ENCODE measurements at places on chromosomes 16 and 17.
A peak's percentile ranks its signal among the peaks of the same experiment; 100 is the strongest.

GRCh38 chr17:50564916-50565315 is 4.4 kb downstream of the CACNA1G start:
- DNase-seq, result no peak

- no peak for DNase-seq
These were observed 37.5 kb upstream of the RBFOX3 start for GRCh38 chr17:79648181-79648831.

DNA sequence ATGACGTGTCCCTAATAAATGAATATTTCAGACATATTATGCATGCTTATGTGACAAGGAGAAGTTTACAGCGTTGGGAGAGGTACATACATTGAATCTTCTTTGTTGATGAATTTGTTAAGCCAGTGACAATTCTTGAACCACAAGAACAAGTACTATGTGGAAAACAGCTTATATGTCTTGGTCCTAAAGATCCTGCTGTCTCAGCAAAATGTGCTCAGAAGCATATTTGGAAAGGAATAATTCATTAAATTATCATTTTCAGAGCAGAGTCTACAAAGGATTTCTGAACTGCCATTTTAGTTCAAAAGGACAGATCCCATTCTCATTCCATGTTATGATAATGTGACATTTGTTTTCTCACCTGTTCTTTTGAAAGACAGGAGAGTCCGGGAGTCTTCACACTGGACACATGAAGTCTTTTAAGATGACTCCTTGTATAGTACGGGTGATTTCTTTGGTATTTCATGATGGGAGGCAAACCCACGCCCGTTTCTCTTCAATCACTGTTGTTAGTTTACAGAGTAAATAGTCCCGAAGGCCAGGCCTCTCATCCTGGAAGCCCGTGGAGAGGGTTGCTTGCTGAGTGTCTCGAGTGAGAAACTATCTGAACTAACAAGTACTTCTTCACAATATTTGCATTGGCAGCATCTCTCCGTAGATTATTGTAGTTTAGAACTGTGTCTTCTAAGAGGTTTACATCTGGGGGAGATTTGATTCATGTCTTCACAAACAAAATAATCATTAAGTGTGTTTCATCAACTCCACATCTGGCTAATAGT is 26.7 kb downstream of the VPS35L start:
- DNase-seq, result no peak

- no peak for DNase-seq
These were observed 34.7 kb downstream of the EPN2 start for GRCh38 chr17:19271780-19272357.

- no peak for DNase-seq
These were observed 6.7 kb downstream of the PITPNA start for GRCh38 chr17:1555651-1556471.

- no peak for DNase-seq
These were observed 2.5 kb downstream of the AQP8 start for GRCh38 chr16:25219070-25219737.

DNA sequence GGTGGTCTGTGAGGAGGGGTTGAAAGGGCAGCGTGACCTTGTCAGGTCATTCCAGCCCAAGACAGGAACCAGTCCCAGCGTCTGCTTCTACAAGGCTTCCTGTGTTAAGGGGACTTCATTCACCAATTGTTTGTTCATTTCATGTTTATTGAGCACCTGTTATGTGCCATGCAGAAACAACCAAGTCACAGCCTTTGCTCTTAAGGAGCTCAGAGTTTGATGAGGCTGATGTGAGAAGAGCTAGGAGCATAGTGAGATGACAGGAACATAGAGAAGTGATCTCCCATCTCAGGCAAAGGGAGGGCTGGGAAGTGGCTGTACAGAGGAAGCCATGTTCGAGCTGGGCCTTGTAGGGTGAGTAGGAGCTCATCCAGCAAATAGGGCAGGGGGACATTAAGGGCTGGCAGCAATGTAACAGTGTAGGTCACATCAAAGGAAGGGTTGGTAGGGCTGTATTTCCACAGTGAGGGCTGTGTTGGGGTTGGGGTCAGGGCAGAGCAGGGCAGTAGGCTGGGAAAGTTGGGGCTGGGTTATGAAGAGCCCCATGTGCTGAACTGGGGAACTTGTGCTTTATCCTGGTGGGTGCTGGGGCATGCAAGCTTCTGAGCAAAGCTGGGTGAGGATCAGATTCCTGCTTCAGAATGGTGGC is 79.8 kb downstream of the ARHGAP23 start:
- no peak for DNase-seq

DNA sequence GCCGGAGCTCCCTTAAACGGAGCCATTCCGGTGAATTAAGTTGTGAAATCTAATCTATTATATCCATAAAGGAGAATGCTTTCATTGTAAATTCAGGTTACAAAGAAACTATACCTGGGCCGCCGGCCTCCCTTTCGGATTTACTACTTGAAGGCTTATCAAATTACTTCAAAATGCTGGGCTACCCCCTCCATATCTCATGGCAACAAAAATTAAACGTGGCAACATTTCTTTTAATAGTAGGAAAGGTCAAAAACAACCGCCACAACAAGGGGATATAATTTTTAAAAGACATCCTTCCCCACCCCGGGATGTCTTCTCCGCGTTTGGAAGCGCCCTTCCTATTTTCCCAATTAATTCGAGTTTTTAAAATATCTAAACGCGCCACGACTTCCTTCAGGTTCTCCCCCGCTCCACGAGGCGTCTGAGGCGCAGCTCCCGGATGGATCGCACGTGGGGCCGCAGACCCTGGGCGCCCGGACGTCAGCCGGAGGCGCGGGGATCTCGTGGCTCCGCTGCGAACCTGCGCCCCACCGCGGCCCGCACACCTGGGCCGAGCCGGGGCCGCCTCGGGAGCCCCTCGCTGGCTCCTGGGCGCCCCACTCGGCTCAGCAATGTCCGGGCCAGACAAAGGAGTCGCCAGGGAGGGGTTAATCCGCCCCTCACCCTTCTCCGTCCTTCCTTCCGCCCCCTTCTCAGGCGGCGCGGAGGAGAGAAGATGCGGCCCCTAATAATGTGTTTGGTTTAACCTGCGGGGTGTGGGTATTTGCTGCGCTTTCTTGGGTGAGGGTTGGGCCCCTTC is 47.4 kb upstream of the SLC38A10 start:
- peak; percentile 45 for DNase-seq

- no peak for DNase-seq
These were observed 20.1 kb upstream of the GCSH start for GRCh38 chr16:81116285-81116684.

GRCh38 chr16:84751241-84751640 is 51.4 kb downstream of the USP10 start:
- no peak for DNase-seq

GRCh38 chr17:30570191-30570590 is 93.0 kb downstream of the GOSR1 start:
- DNase-seq, result no peak

- DNase-seq, result no peak
These were observed 7.1 kb downstream of the SETD1A start for GRCh38 chr16:30964574-30965226.

- DNase-seq, result no peak
These were observed 8.2 kb downstream of the PGAP3 start for GRCh38 chr17:39679521-39680192.

DNA sequence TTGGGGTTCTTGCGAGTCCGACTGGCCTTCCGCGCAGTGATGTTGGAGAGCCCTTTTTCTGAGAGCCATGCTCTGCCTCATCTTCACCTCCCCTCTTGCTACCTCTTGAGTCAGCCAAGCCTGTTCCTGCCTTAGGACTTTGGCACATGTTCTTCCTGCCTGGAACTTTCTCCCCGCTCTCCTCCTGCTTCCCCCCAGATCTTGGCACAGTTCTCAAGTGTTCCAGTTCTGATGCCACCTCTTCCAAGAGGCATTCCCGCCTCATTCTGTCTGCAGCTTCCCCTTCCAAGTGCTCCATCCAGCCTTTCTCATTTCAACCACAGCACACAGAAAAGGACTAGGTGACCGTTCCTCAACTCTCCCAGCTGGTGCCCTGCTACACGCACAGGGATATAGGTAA is 7.7 kb downstream of the AKAP1 start:
- DNase-seq, result no peak

DNA sequence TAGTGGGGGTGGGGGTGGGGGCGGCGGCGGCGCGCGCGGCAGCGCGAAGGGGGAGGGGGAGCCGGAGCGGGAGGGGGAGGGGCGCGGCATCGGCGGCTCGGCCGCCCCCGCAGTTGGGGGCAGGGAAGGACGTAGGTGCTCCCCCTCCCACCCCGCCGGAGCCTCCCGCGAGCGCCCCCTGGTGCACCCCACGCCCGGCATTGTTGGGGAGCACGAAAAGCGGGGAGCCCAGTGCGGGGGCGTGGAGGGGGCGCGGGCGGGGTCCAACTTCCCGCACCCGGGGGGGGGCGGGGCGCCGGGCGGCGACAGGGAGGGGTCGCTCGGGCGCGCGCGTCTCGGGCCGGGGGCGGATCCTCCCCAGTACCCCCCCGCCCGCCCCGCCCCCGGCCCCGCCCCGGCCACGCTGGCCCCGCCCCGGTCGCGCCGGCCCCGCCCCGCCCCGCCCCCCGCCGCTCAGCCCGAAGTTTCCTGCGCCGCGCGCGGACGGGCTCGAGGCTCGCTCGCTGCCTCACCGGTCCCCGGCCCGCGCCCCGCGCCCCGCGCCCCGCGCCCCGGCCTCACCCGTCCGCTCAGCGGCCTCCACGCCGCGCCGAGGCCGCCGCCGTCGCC is at the start of gene CACNA1H:
Gene CACNA1H (plus strand): TSS at position 456 of the 609 bp plus-strand sequence. CDS start 632 bp downstream, outside the sequence.
- DNase-seq, result no peak

GRCh38 chr17:8753136-8753975 is 5.0 kb downstream of the SPDYE4 start:
- no peak for DNase-seq

DNA sequence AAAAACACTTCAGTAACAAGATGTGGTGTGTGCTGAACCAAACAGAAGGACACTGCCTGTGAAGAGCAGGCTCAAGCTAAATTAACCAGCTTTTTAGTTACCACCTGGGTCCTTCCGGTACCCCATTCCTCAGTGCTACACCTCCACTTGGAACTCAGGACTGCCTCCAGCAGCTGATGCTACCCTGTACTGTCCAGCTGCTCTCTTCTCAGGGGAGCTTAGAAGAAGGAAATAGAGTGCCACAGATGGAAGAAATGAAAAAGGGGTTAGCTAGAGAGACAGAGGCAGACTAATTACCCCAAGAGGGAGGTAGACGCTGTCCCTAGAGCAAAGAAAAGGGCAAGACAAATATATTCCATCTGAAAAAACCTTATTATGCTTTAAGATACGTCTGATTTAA is 5.7 kb downstream of the MED13 start:
- DNase-seq, result no peak

GRCh38 chr16:79898703-79899102 is 298.2 kb upstream of the MAF start:
- no peak for DNase-seq

DNA sequence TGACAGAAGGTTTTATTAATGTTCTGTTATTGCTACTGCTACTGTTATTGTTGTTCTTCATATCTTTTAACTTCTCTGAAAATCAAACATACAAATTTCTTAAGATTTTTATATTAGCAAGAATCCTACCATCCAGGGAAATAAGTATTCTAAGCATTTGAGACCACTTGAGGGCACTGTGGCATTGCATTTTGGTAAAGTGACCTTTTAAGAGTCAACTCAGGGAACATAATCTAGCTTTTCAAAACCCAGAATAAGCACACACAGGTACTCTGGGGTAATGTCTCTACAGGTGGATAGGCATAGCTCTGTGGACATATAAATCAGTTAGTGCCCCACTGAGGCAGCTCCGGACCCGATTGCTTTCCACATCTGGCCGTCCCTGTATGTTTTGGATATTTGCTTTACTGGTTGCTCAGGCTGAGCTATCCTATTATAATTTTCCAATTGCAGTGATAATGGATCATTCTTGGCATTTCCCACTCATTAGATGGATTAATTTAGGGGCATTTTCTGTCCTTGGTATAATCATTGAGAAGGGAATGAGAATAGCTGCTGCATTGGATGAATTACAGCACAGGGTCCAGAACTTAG is 1425.1 kb upstream of the CDH8 start:
- DNase-seq, result peak; percentile 16

- no peak for DNase-seq
These were observed 1.4 kb downstream of the MCRIP2 start for GRCh38 chr16:643050-643368.

DNA sequence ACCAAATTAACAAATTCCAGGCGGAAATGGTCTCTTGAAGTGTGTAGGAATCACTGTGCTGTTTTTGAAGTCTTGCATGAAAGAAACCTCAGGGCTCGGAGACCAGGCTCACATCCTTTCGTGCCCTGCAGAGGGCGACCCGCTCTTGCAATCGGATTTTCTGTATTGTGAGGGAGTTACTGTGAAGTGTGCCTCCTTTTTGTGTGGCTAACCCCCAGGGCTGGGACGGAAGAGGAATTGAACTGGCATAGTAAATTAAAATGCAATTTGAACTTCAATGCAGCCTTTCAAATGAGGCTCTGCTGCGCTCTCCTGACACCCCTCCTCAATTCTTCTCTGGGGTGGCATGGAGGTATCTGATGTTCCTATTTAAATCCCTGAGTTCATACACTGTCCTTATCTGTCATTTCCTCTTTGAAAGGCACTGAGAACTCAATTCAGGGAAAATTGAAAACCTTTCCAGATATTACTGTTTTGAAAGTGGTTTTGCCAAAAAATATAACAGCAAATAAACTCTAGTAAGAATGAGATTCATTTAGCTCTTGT is 51.5 kb upstream of the MGAT5B start:
- DNase-seq, result peak; percentile 62

DNA sequence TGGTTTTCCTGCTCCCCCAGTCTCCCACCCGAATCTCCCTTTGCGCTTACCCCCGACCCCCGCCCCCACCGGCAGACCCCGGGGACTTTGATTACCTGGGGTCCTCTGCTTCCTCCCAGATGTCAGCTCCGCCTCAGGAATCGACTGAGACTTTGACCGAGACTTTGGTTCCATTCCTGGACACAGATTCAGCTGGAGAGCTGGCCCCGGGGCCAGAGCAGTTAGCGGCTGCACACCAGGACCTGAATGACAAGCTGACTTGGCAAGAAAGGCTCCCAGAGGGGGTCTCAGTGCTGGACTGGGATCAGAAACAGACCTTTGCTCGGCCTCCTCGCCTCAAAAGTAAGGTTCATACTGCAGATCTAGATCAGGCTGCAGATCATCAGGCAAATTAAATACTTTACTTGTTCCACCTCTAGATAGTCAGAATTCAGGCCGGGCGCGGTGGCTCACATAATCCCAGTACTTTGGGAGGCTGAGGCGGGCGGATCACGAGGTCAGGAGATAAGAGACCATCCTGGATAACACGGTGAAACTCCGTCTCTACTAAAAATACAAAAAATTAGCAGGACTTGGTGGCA is 60.3 kb upstream of the FBXO47 start:
- DNase-seq, result no peak

DNA sequence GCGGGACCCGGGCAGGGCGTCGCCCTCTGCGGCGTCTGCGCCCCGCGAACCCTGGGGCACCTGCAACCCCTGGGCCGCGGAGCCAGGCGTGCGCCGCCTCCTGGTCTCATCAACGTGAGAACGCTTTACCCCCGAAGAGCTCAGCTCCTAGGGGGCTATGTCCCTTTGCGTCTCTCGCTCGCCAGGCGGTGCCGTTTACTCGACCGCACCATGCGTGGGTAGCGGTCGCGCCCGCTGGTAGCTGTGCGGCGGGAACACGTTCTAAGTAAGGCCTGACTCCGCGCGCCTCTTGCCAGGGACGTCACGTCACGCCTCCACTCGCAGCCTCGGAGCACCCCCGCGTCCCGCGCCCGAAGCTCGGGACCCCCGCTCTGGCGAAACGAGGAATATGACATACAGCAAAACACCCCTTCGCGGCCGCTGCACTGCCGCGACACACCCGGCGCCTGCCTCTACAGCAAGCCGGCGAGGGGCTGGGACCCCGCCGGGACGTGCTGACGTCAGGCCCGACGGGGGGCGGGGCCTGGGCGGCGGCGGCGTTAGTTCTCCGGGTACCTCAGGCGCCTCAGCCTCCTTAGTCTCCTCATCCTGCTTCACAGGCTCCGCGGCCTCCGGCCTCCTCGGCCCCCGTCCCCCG is at the start of gene RAB11FIP3:
Gene RAB11FIP3 (plus strand): TSS at position 568 of the 637 bp plus-strand sequence. CDS start 358 bp downstream, outside the sequence.
- DNase-seq, result peak; percentile 78

GRCh38 chr17:81884520-81884919 is 6.9 kb downstream of the ALYREF start:
- no peak for DNase-seq

All from COR-L47 (cell line).